ENCODE measurements at places on chromosomes 16 and 17.

GRCh38 chr16:27759967-27760788 is 210.2 kb downstream of the KATNIP start:
- no peak for DNase-seq

- DNase-seq = no peak
These were observed 157.7 kb downstream of the CDH11 start for GRCh38 chr16:64964126-64964540.

DNA sequence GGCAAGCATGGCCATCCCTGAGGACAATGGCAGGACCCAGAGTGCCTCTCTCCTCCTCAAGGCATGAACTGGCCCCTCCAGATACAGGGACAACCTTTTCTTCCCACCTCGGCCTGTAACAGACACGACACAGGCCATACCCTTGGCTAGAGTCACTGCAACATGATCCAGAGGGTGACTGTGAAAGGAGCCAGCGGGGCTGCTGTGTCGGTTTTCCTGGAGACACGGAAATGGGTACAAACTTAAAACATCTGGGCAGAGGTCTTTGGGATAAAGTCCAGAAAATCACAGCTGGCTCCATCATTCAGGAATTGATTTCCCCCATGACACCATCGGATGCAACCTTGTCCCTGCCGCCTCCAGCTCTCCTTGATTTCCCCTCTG is 5.3 kb downstream of the CEP295NL start:
- no peak for DNase-seq

GRCh38 chr17:82023447-82024241 is 539 bp downstream of the LRRC45 start:
- no peak for DNase-seq

GRCh38 chr17:8492121-8492520 is 56.4 kb downstream of the NDEL1 start:
- no peak for DNase-seq

DNA sequence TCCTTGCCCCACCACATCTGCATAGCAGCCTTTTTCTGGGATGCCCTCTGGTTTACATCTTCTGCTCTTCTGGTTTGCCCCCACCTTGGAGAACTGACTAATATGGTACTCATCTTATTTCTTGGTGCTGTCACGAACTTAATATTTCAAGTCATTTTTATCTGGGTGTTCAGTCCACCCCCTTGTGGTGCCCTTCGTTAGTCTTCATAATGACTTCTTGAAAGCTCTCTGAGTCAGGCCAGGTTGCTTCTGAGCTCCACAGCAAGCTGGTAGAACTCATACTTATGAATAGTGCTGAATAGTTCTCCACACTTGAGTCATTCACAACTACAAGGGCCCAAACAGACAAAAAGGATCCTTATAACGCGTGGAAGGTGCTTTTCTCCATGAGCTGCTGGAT is 35.8 kb upstream of the TEKT3 start:
- peak; percentile 35 for DNase-seq

GRCh38 chr17:50594128-50594823 is 33.8 kb downstream of the CACNA1G start:
- DNase-seq = no peak

DNA sequence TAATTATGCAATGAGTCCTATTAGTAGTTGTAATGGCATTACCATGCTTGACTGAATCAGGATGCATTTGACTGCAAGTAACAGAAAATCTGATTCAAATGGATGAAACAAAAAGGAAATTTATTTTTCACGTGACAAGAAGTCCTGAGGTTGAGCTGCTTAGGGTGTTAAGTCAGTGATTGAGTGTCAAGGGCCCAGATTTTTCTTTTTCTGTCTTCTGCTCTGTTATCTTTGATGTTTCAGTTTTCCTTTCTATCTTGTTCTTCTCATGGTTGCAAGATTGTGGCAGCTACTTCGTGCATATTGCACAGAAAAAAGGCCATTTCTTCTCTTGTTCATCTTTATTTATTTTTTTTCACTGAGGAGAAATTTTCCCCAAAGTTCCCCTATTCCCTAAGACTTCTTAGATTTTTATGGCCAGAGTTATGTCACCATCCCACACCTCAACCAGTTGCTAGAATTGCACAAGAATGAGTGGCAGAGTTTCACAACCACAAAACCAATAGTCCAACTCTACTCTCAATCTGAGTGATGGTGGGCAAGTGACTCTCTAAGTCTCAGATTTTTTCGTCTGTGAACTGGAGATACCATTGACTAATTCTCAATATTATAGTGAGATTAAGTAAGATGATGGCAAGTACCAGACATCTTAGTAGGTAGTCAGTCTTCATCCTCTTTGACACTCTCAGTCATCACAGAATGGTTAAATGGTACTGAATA is 15.7 kb upstream of the GPR139 start:
- DNase-seq = no peak

DNA sequence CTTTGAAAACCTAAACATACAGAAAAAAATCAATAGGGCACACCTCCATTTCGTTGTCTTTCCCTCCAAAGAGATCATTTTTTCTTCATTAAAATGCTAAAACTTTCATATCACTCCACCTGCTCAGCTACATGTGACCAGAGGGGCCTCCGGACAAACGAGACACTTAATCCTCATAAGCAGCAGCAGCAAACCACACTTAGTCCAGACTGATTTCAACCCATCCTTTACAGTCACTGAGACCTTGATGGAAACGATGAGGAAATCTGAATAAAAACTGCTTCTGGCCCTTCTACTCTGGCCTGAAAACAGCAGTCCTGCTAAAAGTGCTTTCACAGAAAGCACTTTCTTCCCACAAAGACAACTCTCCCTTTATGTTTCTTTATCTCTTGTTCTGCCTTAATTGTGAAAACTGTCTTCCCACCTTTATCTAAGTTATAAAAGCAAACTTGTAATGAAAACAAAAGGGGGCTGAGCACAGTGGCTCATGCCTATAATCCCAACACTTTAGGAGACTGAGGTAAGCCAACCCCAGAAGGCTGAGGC is 4.6 kb downstream of the ANKRD11 start:
- DNase-seq = no peak

DNA sequence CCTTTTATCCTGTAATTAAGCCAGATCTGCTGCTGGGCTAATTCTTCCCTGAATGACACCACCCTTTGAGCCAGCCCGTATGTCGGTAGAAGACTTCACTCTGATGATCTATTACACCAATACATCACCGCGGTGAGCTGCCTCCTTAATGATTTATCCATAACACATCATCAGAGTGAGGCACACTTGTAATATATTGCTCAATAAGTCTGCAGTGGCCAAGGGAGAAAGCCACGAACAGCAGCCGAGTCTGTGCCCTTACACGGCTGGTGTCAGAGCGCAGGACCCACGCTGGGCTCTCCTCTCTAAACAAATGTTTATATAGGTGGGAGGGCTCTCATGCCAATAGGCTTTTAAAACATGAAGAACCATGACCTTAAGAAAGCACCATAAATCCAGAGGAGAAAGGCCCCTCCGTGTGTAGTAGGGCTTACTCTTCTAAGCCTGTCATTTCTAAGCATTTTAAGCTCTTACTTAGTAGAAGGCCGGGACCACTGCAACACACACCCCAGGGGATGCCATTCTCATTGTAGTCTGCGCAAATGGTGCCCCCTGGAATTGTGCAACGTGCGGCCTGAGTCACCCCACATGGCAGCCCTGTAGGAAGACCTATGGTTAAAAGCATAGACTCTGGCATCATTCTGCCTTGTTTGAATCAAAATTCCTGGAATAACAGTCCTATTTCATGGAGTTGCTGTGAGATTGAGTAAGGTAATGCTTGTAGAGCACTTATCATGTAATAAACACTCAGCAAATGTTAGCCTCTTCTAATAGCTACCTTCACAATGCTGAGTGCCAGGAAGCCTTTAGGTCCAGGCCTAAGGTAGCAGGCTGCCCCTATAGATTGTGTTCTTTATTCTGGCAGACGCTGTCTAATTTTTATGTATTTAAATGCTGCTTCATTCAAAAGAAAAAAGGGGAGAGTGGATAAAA is 26.1 kb downstream of the MRPS23 start:
- DNase-seq = peak; percentile 39

Data from RCC 7860 (cell line).